ENCODE measurements at places on chromosomes 5 and 9.

DNA sequence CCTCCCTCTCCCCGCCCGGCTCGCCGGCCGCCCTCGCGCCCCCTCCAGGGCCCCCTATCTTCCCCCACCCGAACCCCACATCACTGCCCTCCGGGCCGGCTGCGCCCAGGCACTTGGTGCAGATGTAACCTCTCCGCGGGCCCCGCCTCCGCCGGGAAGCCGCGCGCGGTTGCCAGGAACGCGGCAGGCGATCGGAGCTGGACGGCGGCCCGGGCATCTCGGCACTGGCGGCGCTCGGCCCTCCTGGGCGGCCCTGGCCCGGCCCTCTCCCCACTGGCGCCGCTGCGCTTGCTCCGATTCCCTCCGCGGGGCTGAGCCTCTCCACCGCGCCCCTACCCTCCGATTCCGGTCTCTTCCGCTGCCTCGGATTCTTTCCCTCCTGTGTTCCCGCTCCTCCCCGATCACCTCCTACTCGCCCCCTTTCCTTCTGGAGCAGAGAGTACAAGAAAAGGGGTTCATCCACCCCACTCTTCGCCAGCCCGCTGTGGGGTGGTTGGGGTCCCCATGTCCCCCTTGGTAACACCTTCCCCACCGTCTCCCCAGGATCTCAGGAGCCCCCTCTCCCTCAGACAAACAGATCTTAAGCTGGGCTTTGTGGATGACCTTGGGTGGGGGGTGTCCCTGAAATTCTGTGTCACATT, 70.6 kb downstream of the C9orf50 start:
- DNase-seq = peak; percentile 32

- DNase-seq = no peak
These were observed 6.7 kb downstream of the GLIPR2 start for GRCh38 chr9:36143245-36143641.

DNA sequence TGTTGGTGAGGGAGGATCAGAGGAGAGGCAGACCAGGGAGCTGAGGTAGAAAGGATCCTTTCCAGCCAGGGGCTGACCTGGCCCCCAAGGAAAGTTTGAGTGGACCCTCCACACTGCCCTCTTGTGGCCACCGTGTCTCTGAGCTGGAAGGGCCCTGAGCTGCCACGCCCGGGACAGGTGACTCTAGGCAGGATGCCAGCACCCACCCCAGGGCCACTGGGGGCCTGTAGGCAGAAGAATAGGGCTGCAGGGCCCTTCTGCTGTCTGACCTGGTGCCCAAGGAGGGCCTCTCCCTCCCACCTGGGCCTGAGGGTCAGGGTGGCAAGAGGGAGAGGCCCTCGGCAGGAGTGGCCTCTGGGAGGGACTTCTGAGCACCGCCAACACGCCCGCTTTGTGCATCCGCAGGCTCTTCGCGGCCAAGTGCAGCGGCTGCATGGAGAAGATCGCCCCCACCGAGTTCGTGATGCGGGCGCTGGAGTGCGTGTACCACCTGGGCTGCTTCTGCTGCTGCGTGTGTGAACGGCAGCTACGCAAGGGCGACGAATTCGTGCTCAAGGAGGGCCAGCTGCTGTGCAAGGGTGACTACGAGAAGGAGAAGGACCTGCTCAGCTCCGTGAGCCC, 76.8 kb downstream of the LMX1B start:
- DNase-seq = peak; percentile 68

DNA sequence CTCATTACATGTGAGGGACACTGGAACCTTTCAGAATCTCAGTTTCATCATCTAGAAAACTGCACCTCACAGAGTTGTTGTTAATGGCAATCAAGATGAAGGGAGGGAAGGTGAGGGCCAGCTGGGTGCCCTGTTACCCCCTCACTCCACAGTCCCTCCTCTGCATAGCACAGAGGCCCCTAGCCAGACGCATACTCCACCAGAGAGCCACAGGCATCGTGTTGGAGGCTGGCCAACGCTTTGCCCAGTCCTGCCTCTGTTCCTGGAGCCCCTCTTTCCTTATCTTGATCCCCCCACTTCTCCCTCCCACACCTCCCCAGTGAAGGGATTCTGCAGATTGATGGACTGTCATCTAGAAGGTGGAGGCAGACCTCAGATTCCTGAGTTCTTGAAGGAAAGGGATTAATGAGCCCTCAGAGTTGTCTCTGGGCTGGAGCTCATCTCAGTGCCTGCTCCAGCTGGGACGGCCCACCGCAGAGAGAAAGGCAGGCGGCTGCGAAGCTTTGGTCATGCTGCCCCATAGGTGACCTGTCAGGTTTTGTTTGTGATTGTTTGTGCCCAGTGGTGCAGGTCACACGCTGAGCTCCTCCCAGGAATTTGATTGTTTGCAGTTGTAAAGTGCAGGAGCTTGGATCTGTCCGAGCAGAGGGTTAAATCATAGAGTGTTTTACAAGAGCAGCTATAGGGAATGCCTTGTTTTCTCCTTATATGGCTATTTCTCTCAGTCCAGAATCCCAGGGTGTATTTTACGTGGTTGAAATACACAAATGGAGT, 487.3 kb downstream of the CCDC171 start:
- DNase-seq = no peak

GRCh38 chr9:134275375-134275774, 50.9 kb upstream of the RXRA start:
- DNase-seq = no peak

GRCh38 chr5:124263680-124264491, 482.6 kb downstream of the ZNF608 start:
- DNase-seq = no peak

DNA sequence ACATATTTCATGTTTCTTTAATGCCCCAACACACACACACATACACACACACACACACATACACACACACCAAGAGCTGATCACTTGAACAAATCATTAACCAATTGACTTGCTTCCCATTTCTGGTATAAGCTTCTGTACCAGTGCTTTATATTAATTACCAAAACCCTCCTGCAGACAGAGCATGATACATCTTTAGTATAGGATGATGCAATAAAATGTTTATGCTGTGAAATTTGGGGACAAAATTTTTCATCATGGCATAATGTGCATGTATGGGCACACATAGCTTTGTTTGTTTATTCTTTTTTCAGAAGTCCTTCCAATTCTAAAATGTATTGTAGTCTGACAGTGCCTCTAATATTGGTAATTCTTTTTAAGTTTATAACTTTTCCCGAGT, 34.5 kb downstream of the SLC1A3 start:
- no peak for DNase-seq

- DNase-seq = peak; percentile 19
These were observed 8.9 kb downstream of the SRP19 start for GRCh38 chr5:112869948-112870347.

DNA sequence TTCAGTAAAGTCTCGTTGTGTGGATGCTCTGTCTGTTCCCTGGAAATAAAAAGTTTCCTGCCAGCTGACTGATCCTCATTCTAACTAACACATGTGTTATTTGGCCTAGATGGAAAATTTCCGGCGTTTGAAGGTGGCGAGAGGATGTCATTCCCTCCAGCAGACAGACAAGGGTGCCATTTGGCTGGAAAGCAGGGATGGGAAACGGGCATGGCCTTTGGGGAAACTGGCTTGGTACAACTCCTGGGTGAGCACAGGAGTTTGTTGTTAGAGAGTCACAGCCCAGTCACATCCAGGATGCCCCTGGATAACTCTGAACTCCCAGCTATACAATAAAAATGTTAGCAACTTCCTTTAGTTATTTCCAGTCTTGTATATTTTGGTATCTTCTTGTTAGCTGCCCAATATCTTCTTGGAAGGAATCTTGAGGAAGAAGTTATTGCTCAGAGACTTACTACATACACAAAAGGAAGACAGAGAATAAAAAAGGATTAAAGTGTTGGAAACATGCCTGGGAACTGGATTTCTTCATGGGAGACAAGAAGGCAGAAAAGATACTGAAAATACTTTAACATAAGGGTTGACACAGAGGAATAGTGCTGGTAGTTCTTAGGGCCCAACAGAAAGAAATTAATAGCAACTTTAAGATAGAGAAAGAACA, 41.9 kb downstream of the TEK start:
- DNase-seq = no peak

GRCh38 chr9:33154371-33154770, 12.8 kb downstream of the B4GALT1 start:
- DNase-seq = no peak

DNA sequence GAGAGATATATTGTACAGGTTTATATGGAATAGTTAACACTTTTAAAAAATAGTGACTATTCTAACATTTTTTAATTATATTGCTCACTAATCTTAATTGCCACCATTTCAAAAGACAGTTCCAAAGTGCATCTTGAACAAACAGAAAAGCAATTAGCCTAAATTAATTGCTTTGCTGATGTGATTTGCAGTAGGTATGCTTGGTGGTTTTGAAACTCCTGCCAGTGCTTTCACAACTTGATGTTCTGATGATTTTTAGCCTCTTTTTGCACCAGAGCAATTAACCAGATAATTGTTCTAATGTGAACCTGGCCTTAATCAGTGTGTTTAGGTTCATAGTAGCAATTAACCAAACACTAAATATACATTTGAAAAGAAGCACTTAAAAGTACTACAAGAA, 207.6 kb downstream of the FBXL17 start:
- no peak for DNase-seq

GRCh38 chr9:106576232-106576760, 286.7 kb upstream of the ZNF462 start:
- no peak for DNase-seq
